ENCODE measurements at places on chromosomes 16 and 17.

DNA sequence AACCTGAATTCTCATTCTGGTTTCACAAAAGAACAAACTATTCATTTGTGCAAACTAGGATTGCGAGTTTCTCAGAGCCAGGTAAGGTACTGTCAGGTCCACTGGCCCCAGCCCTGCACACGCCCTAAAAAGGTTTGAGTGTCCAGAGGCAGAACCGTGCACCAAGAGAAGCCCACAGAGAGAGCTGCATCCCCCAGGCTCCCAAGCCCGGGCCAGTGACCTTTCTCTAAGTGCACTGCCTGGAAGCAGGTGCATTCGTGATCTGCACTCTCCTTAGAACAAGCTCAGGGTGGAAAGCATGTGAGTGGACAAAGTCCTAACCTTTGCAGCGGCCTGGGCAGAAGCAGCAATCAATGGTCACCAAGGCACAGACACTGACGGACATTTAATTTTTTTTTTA lies 26.8 kb downstream of the MEAK7 start:
- no peak for DNase-seq

DNA sequence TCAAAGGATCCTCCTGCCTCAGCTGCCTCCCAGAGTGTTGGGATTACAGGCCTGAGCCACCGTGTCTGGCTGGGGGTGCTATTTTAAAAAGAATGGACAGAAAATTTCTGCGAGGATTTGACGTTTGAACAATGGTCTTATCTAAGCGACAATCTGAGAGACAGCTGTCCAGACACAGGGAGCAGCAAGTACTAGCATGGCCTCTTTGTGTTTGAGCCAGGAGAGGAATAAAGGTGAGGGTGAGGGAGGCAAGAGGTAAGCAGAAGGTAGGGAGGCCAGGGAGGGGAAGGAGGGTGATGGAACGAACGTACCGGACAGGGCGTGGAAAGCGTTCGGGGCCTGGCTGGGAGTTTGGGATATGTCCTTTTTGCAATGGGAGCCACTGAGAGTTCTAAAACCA lies 59.2 kb downstream of the PITPNC1 start:
- DNase-seq, result no peak

GRCh38 chr17:27623614-27624013 lies 7.4 kb upstream of the LGALS9 start:
- no peak for DNase-seq

GRCh38 chr17:32302860-32303649 lies 37.4 kb downstream of the RHBDL3 start:
- DNase-seq, result no peak

DNA sequence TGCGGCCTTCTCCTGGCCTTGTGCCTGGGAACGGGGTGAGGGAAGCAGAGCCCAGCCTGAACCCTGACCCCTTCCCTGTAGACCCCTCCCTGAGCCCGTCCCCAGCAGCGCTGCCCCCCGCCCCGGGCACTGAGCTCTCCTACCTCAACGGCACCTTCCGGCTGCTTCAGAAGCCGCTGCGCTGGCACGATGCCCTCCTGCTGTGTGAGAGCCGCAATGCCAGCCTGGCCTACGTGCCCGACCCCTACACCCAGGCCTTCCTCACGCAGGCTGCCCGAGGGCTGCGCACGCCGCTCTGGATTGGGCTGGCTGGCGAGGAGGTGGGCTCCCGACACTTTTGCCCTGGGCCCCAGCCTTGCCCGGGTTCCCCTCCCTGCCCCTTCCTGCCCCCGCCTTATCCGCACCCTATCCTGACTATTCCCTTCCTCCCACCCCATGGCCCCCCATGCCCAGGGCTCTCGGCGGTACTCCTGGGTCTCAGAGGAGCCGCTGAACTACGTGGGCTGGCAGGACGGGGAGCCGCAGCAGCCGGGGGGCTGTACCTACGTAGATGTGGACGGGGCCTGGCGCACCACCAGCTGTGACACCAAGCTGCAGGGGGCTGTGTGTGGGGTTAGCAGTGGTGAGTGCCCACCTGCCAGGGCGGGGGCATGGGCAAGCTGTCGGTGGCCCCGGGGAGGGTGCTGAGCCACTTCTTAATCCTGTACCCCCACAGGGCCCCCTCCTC lies 62.1 kb downstream of the MRC2 start:
- no peak for DNase-seq

Data from HuH-7 (cell line).